Right hindlimb (tissue), 1 donor: ENCODE measurements at places on chromosomes 13 and 19.

GRCh38 chr19:2194513-2195078 is 30.9 kb downstream of the DOT1L start:
- no peak for DNase-seq

GRCh38 chr19:53844849-53845246 is 20.7 kb upstream of the NLRP12 start:
- no peak for DNase-seq

- DNase-seq: peak; percentile 87
Observed at GRCh38 chr19:1252821-1253513, 4.6 kb downstream of the MIDN start.

DNA sequence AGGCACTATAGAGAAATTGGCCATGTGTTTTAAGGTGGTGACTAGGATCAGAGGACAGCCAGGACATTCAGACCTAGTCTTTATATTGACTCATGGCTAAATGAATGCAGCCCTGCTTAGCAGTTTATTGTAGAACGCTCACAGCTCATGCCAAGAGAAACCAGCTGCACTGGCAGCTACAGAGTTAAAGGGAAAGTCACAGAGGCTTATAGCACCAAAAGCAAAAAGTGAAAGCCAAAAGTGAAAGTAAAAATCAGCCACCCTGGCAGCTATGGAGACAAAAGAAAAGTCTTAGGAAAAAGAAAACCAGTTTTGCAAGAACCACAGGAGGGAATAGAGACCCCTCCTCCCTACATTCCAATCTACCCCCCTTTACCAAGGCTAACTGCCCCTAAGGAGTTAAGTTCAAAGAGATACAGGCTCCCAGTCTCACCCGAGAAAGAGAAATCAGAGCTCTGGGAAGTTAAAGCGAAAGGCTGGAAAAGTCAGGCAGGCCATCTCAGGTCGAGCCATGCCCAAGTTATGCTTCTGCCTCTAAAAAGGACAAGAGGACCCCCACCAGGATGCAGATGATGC is 99.0 kb downstream of the ZNF429 start:
- DNase-seq: peak; percentile 61

GRCh38 chr19:53810187-53810546 is 13.9 kb downstream of the NLRP12 start:
- DNase-seq: no peak

- DNase-seq: no peak
Observed at GRCh38 chr19:7988307-7988706, 17.1 kb downstream of the ELAVL1 start.

DNA sequence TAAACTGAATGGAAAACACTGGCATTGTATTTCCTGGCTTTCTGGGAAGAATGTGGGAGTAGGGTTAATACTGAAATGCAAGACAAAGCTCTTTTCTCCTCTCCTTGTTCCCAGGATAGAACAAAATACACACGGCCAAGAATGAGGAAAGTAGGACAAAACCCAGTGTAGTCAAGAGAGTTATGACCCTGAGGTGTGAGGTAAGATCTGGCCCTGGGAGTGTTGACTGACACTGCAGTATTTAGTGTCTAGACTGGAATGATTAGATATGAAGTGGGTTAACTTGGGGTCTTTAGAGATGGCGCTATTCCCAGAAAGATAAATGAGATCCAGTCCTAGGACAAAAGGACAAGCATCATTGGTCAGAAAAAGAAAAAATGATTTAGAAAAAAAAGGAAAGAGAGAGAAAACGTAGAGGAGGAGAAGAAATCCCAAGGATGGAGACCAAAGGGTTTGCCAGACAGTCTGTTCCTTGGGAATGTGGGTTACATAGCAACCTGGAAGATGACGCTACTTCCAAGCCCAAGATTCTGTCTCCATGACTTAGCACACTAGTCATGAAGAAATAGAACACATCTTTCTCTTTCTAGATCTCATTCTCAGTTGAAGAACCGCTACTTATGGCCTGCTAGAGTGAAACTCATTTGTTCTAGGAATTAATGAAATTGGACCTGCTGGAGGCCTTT is 543.6 kb upstream of the GPC6 start:
- peak; percentile 19 for DNase-seq

DNA sequence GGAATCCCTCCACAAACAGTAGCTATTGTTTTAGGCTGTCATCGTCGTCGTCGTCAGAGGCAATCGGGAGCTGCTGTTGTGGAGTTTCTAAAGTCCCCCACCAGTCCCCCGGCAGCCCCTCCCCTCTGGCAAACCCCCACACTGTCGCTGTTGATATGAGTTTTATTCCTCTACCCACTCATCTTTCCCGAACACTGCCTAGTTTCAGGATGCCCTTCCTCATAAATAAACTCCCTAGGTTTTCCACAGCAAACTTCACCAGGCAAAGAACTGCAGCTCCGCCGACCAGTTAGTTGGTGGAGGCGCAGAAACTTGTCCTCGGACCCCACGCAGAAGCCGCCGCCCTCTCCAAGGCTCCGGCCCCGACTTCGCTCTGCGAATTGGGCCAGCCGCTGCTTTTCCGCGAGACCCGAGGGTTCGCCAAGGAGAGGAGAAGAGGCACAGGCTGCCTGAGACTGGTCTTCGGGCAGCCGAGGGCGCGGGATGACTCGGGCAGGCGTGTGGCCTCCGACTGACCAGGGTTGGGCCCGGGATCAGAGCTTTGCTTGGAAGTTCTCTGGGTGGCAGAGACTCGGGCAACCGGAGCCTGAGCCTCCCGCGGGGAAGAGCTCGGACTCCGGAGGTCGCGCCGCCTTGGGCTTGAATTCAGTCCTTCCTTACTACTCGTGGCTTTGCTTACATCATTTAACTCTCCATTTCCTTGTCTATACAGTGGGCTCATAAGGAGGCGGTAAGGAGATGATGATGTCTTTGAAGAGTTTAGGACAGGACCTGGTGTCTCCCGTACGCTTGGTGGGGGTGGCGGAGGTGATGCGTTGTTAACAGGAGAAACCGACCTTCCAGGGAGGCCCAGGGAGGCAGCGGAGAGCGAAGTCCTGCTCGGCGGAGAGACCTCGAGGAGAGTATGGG is 7.9 kb downstream of the PDX1 start:
- DNase-seq: no peak

GRCh38 chr13:113458253-113459065 is 5.2 kb upstream of the ADPRHL1 start:
- no peak for DNase-seq

DNA sequence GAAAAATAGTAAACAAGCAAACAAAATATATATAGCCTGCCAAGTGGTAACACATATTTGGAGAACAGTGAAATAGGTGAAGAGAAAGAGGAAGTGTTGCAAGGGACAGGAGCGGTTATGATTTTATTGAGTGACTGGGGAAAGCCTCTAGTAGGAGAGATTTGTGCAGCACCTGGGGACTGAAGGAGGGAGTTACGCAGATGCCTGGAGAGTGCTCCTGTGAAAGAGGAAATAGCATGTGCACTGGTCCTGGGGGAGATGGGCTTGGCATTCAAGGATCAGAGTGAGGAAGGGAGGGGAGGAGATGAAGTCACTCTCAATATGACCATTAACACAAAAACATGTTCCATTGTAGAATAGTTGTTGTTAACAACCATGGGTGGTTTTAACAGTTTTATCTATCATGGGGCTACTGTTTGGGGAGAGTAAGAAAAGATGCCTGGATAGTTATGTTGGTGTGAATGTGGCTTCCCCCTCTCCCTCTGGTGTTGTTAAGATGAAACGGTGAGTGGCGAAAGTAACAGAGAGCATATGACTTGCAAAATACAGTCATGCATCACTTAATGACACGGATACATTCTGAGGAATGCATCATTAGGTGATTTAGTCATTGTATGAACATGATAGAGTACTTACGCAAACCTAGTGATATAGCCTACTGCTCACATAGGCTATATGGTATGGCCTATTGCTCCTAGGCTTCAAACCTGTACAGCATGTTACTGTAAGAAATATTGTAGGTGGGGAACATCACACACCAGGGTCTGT is 251.7 kb upstream of the ARGLU1 start:
- DNase-seq: no peak

- DNase-seq: no peak
Observed at GRCh38 chr13:72120632-72121031, 253.6 kb upstream of the DACH1 start.

DNA sequence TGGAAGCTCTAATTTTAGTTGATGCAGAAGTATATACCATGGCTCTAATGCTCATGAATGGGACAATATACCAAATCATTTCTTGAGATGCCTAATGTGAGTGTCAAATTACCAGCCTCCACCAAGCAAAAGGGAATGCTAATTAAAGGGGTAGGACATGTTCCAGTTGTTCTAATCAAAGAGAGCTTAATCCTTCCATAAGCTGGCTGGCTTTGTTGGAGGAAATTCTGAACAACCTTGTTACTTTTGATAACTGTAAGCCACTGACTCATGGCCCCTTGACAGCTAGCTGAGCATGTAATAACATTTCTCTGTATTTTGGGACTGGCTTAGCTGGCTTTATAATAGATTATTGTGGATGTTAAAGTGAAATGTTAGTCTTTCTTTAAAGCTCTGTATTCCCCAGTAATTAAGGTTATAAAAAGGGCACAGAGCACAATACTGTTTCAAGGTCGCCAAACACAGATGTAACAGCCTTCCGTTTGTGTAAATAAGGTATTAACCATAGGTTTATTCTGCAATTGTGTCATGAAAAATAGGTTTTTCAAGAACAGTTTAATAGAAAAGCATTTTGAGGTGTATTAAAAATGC is 1194.0 kb downstream of the PCDH9 start:
- no peak for DNase-seq

- DNase-seq: no peak
Observed at GRCh38 chr19:10346509-10346908, 7.1 kb upstream of the ICAM3 start.

DNA sequence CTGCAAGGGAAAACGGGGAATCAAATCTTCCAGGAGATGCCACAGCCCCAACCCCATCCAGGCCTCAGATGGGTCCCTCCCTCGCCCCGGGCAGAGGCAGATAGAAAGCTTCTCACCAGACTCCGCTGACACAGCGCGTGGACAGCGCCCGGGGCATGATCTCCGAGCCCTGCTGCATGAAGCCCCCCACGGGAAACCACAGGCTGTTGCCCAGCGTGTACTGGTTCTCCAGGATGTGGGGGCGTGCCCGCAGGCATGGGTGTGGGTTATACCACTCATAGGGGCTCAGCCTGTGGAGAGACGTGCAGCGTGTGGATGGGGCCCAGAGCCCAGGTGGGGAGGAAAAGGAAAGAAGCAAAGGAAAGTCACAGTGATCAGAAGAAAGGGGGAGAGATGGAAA is 27.2 kb upstream of the ATP1A3 start:
- DNase-seq: no peak

DNA sequence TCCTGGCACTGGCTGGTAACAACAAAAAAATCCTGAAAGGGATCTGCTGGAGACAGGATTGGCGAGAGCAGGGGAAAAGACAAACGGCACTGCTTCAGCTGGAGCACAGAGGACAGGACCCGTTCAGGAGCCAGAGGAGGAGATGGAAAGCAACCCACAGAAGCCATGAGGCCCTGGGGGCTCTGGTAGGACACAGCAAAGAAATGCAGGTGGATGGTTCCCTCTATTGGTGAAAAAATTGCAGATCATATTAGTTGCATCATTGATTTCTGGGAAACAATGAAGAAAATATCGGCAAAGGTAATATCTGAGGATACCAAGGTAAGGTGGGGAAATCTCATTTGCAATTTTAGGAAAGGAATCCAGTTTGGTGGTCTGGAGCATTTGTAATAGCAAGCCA is 25.7 kb upstream of the TPP2 start:
- DNase-seq: no peak

- no peak for DNase-seq
Observed at GRCh38 chr13:32407854-32408253, 20.1 kb downstream of the N4BP2L1 start.

DNA sequence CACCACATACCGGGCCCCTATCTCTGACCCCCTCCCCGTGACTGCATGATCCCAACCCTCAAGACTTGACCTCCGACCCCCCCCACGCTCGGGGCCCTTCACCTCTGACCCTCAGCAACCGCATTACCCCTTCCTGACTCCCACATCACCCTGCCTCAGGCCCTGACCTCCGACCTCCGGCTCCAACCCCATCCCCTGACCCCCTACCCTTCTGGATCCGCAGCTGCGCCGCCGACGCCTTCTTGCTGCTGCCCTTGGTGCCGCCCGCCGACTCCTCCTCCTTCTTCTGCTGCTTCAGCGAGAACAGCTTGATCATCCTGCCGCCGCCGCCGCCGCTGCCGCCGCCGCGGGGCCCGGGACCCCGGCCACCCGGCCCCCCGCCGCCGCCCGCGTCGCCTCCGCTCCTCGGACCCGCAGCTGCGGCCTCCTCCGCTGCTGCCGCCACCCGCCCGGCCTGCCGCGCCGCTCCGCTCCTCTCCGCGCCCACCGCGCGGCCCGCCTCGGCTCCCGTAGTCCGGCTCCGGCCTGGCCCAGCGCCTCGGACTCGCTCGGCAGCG is at the start of gene UBE2M:
Gene UBE2M, minus strand, starts transcription at position 546 of the 557 bp plus-strand sequence. Its CDS starts 230 bp downstream, at position 316.
- no peak for DNase-seq

- DNase-seq: no peak
Observed at GRCh38 chr19:46573679-46574498, 27.2 kb upstream of the CALM3 start.

- no peak for DNase-seq
Observed at GRCh38 chr19:14473978-14474578, 1.1 kb downstream of the PTGER1 start.

GRCh38 chr13:38350114-38350617 is 515 bp downstream of the UFM1 start:
- peak; percentile 81 for DNase-seq

- no peak for DNase-seq
Observed at GRCh38 chr13:101626925-101627555, 174.6 kb downstream of the ITGBL1 start.

DNA sequence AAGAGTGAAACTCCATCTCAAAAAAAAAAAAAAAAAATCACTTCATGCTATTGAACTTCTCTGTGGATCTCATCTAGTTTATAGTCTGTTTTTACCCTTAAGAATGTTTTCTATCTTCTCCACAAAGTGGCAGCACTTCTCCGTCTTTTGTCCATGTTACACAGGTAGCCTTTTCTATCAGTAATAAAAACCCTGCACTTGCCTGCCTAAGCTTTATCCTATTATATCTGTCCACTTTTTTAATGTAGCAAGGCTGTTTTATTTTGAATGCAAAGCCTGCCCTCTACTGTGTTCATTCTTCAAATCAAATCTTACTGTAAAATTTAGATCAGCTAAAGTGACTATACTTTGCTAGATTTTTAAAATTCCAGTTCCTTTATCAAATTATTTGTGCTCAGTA is 124.0 kb downstream of the STOML3 start:
- no peak for DNase-seq

DNA sequence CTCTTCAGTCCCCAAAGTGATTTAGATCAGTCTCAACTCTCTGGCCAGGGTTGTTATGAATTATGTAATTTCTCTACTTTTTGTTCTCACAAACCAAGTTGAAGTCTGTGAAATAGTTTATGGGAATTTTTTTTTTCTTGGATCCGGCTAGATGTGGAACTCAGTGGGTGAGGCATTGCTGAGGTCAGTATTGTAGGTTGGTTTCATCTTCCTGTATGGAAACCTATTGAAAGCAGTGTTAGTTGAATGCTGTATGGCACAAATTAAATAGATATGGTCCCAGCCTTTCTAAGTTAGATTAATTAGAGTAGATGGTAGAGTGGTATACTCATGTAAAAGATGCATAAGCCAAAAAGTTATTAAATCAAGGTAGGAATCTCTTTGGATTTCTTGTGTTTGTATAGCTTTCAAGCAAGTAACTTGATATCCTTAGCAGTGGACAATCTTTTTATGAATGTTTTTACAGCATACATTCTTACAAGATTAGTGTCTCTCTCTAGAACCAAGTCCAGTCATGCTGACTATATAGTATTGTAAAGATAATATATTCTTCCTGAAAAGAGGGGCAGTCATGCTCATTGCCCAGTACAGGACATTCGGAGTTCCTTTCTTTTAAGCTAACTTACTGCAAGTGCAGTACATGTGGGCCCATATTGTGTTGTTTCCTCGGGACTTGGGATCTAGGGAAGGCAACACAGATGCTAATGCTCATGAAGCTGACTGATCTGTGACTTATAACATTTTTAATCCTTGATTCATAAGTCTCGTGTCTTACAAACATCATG is 2541.1 kb downstream of the PCDH9 start:
- no peak for DNase-seq
